Hindlimb muscle (tissue), 1 donor: ENCODE measurements at places on chromosomes 12 and 14. TPM values are rescaled to one million over a fixed set of nuclear protein-coding genes. Genes with fewer than 3 reads are reported as not detected.
A peak's percentile ranks its signal among the peaks of the same experiment; 100 is the strongest.

BMAL2 gene
- polyA plus RNA-seq: 1.2 TPM

RNASE3 gene
- polyA plus RNA-seq: 0.27 TPM

SLC10A1 gene
- not detected for polyA plus RNA-seq

MYRFL gene
- polyA plus RNA-seq: 0.22 TPM

KRT72 gene
- polyA plus RNA-seq: not detected

AQP6 gene
- polyA plus RNA-seq: 0.09 TPM

SOCS4 gene
- 8.8 TPM for polyA plus RNA-seq

TMEM179 gene
- 0.86 TPM for polyA plus RNA-seq

ITGB7 gene
- polyA plus RNA-seq: 0.76 TPM

CHGA gene
- 0.23 TPM for polyA plus RNA-seq

PLA2G1B gene
- polyA plus RNA-seq: not detected

BAZ1A gene
- 20.3 TPM for polyA plus RNA-seq

AGAP2 gene
- polyA plus RNA-seq: 8.6 TPM

FAM90A1 gene
- 1.0 TPM for polyA plus RNA-seq

- DNase-seq: no peak
Measured at GRCh38 chr14:32786886-32787285, 151.8 kb upstream of the NPAS3 start.

- no peak for DNase-seq
Measured at GRCh38 chr14:49886523-49886922, 6.4 kb upstream of the ARF6 start.

GRCh38 chr14:104395941-104396681, 183.5 kb upstream of the C14orf180 start:
- DNase-seq: no peak

GRCh38 chr14:95488376-95489213, 27.9 kb downstream of the SYNE3 start:
- no peak for DNase-seq

- DNase-seq: no peak
Measured at GRCh38 chr12:1918884-1919236, 408 bp upstream of the CACNA2D4 start.

DNA sequence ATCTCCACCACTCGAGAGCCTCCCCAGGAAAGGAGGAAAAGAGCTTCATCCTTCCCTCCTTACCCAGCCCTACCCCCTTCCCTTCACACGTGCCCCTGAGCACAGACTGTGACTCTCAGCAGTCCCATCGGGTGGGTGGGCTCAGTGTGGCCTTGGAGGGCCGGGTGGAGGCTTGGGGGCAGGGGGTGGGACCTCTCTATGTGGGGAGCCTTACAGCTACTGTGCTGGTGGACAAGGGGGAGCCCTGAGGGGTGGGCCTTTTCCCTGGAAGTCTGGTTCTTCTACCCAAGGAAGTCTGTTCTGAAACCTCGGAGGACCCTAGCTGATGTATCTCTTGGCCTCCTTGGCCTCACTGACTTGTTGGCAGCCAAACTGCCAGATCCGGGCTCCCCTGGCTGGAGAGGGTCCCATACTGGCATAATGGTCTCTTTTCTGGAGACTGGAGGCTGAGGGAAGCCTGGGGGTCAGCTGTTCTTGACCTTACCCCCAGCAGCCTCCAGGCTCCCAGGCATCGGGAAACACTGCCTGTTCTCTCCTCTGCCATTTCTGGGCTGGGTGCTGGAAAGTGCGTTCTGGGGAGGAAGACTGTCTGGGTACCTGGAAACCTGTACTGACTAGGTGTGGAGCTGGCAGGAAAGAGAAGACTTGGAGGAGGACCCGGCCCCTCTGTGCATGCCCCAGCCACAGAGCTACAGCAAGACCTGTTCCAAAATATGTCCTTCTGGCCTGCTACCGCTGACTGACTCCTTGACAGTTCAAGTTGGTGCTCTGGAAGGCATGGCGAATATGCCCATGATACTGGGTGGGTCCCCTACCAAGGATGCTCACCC, 7.6 kb downstream of the VASH1 start:
- no peak for DNase-seq

- DNase-seq: no peak
Measured at GRCh38 chr14:81285245-81285644, 64.5 kb upstream of the GTF2A1 start.

GRCh38 chr12:128643155-128643554, 180.6 kb downstream of the SLC15A4 start:
- peak; percentile 38 for DNase-seq

DNA sequence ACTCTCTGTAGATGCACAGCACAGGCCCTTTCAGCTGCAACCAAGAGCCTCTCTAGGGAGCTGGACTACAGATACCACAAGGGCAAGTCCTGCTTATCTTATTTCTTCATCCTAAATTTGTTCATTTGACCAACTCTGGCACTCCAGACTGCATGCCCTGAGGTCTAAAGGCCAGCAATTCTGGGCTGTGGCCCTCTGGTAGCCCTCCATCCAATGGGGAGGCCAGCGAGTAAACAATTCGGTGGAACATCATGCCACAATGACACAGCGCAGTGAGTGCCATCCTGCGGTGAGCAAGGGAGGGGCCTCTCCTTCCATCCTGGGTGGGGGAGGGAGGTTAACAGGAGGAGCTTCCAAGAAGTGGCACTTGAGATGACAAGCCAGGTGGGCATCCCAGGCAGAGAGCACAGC, 652 bp upstream of the SELPLG start:
- DNase-seq: no peak

GRCh38 chr12:1418144-1418543, 176.2 kb downstream of the FBXL14 start:
- DNase-seq: no peak

DNA sequence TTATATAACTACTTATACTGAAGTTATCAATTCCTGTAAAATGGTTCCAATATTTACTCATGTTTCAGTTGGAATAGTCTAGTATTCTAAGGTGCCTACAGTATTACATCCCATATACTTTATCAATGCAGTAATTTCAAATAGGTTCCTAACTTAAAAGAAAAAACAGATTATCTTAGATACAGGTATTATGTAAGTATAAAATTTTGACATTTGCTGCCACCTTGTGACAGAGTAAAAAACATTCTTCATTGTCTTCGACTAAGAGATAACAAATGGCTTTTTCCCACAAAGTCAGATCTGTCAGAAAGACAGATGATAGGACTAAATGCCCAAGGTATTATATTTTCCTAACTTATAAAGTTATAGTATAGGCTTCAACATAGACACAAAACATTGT, 78.7 kb downstream of the TXNDC16 start:
- DNase-seq: peak; percentile 53

DNA sequence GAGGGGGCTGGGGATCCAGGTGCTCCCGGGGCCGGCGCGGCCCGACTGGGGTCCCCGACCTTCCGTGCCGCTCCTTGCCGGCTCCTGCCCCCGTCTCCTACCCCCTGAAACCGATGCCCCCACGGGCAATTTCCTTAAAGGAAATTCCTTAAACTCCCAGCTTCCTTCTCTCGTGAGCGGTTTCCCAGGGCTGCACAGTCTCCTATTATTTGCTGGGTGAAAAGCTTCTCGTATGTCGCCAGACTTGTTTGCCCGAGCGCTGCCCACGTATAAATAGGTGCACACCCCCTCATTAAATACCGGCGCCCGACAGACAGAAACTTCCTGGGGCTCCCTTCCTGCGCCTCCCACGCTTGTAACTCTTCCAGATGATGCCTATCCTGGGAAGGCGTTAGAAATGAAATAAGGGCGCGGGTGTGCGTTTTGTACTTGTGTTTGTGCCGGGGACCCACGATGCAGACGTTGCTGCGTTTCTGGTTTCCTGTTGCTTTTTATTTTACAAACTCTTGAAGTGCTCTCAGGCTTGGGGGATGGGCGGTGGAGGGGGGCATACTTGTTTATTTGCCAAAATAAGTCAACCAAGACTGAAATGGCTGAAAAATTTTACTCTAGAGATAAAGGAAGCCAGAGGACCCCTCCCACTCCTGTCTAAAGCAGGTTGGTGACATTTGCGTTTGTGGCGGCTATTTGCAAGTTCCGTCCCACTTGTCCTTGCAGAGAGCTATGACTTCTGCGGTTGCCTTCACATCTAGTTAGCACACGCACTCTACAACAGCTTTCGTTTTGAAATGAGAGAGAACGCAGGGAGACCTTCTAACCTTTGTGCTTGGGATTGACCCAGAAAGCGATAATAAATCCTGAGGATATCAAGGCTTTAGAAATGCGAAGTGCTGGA, 1.0 kb downstream of the HIP1R start:
- DNase-seq: no peak

GRCh38 chr12:27841392-27841882, 61.4 kb upstream of the MANSC4 start:
- no peak for DNase-seq

- no peak for DNase-seq
Measured at GRCh38 chr12:77070382-77070781, 5.0 kb upstream of the E2F7 start.

DNA sequence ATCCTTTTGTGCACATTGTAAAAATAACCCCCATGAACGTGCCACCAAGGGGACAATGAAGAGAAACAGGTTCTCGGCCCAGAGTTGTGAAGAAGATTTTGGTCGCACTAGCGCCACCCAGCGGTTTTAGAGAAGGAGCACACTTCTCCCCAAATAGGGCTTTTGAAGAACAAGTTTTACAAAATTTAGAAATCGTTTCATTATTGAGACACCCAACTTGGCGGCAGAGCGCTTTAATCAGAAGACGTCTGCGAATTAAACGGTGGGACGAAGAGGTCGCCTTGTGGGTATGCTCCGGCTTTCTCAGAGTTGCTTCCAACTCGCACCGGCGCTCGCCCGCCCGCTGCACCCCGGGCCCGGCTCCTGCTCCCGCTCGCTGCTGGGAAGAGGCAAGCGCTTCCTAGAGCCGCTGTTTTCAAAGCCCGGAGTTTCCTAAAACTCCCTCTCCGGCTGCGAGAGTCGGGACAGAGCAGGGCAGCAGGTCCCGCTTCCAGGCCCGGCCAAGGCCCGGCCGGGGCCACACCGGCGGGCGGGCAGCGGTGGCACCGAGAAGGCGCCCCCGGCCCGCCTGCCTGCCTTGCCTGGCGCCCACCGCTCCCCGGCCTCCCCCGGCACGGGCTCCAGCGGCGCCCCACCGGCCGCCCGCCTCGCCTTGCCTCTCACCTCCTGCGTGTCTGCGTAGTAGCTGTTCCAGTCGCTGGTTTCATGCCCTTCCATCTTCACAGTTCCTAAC, 645 bp downstream of the FOXA1 start:
- DNase-seq: peak; percentile 69

DNA sequence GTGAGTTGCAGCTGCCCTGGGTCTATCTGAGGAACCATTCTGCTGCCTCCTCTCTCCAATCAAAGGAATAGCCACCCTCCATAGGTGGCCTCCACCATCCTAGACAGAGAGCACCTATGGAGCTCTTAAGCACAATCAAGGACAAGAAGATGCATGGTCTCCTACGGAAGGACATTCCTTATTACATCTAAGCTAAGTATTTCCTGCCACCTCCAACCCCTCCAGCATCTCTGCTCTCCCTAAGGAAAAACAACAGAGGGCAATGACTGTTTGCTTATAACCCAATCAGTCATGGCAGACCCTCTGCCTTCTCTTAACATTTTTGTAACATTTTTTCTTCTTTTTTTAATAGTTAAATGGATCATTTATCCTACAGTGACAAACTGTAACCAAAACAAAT, 14.8 kb upstream of the OR6J1 start:
- no peak for DNase-seq

- no peak for DNase-seq
Measured at GRCh38 chr12:53198486-53199110, 8.5 kb downstream of the ITGB7 start.

DNA sequence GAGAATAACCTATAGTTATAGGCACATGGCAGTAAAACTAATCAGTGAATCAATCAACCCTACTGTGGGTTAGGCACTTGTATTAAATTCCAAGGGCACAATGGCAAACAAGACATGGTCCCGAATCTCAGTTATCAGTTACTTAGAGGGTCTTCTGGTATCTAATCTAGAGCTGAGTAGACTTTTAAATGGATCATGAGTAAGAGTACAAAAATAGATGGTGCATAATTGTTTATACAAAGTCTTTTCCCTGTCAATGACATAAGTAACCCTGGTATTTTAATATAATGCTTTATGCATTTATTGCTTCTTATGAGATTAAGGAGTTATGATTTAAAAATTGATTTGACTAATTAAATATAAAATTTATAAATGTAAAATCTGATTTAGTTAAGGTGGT, 23.0 kb upstream of the KCNJ8 start:
- no peak for DNase-seq
